CD8-positive, alpha-beta T cell (primary cell): ENCODE measurements at places on chromosomes 11 and 22.

DNA sequence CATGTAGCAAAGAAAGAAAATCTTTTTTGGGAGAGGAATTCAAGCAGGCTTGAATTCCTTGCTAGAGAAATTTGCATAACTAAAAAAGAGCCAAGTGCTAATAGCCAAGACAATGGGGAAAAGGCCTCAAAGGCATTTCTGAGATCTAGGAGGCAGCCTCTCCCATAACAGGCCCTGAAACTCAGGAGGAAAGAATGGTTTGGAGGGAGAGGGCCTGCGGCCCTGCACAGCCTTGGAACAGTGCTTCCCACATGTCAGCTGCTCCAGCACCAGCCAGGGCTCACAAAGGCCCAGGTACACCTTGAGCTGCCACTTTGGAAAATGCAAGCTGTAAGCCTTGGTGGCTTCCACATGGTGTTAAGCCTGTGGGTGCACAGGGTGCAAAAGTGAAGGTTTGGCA is 55.5 kb upstream of the TSPAN18 start:
- DNase-seq: no peak

GRCh38 chr11:57370251-57370650 is 10.7 kb downstream of the PRG3 start:
- DNase-seq: no peak

DNA sequence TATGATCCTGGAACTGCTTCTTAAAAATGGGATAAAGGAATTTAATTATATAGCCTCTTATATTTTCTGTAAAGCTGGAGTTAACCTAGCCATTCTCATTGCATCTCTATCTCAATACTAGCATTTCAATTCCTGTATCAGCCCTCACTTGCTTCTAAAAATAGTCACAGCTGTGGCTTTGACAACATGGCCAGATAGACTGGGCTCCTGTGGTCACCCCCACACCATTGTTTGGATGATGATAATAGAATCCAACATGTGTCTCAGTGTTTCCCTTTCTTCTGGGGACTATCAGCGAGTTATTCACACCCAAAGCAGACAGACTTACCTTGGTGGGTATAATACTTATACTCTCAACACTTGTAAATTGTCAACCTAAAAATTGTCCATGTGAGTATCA is 6.9 kb downstream of the VWA5A start:
- no peak for DNase-seq

GRCh38 chr11:11421509-11421908 is 68.5 kb upstream of the CSNK2A3 start:
- DNase-seq: no peak

GRCh38 chr11:74278721-74279161 is 32.7 kb downstream of the P4HA3 start:
- DNase-seq: no peak

DNA sequence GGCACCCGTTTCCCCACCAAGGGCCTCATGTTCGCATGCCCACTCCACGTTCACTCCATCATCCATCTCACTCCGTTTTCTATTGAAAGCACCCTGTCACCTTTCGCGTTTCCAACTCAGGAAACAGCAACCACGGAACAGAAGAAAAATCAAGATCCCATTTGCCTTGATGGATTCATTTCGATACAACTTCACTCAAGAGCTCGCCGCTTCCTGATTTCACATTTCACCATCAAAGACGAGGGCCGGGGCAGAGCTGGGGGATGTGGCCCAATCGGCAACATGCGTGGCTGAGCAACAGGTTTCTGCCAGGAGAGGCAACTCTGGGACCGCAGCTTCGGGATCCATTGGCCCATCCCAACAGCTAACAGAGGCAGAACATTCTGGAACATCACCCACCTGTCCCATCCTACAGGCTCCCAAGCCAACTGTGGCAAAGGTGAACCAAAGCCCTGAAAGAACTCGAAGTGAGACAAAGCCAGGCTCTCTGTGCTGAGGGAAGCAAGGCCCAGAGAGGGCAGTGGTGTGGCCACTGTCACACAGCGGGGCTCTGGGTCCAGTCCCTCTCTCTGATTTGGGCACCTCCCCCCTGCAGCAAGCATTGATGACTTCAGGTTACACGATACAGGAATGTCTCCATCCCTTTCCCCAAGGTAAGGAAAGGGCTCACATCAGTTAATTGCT is 36.2 kb upstream of the CD5 start:
- DNase-seq: no peak

DNA sequence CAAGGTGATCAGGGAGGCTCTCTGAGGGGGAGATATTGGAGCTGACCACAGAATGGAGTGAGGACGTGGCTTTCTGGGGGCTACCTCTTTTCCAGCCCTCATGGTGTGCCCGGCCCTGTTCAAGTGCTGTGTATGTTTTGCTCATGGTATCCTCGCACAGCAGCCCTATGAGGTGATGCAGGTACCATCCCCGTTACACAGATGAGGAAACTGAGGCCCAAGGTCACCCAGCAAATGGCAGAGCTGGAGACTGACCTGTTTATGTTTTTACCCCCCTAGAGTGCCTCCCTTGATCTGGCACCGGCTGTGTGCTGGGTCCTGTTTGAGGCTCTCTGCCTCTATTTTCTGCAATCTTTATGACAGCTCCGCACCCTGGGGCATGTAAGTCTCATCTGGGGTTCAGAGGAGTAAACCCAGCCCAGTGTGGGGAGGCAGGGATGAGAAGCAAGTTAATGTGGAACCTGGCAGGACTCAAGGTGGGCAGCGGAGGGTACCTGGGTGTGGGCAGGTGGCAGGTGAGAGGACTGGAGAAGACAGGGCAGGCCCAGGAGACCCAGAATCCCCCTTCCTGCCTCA is 20.8 kb downstream of the SGSM1 start:
- DNase-seq: no peak

GRCh38 chr11:98056945-98057344 is 963.8 kb upstream of the CNTN5 start:
- DNase-seq: no peak

DNA sequence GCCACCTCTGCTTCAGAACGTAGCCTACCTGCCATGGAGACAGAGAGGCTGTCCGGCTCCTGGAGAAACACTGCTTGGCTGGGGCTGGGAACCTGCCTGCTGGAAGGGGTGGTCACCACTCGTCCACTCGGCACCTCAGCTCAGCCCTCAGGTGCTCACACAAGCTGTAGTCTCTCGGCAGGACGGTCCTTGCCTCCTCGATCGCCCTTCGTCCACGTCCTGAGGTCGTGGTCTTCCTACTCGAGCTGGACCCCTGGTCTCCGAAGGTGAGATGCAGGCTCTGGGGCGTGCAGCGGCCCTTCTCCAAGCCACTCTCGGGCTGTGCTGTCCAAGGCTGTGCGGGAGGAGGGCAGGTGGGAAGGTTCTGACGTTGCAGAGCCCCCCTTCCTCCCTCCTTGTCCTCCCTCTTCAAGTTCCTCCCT is at the start of gene TBX10:
Gene TBX10, minus strand, starts transcription at position 326 of the 422 bp plus-strand sequence. Its CDS starts 291 bp downstream, at position 35.
- DNase-seq: no peak

- DNase-seq: peak; percentile 29
These were observed 46.6 kb downstream of the LRRC32 start for GRCh38 chr11:76623884-76624419.

- DNase-seq: no peak
These were observed 3.7 kb upstream of the IPO7 start for GRCh38 chr11:9380773-9381172.
